ENCODE measurements at places on chromosomes 4 and X. TPM values are rescaled to one million over a fixed set of nuclear protein-coding genes. Genes with fewer than 3 reads are reported as not detected.

Gene GLA
- 141 TPM for total RNA-seq

Gene CXCL8
- 8.6 TPM for total RNA-seq

Gene CENPE
- 13.1 TPM for total RNA-seq

Gene F11
- total RNA-seq: not detected

Gene BEX5
- not detected for total RNA-seq
